ENCODE measurements at places on chromosomes 6 and 20.

DNA sequence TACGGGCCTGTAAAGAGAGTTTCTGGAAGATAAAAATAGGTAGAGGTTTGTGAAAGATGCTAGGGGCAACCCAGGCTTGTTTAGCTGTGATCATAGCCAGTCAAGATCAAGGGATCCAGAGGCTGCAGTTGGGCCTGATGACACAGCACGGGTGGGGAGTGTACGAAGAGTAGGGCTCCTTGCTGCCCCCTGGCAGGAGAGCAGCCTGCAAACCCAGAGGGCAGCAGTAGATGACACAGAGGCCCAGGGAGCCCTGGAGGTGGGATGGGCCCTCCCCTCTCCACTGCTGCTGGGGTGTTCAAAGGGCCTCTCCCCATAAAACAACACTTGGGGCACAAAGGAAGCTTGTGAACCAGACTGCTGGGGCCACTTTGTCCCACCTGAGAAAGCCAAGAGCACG, 47.2 kb downstream of the VEGFA start:
- no peak for DNase-seq

DNA sequence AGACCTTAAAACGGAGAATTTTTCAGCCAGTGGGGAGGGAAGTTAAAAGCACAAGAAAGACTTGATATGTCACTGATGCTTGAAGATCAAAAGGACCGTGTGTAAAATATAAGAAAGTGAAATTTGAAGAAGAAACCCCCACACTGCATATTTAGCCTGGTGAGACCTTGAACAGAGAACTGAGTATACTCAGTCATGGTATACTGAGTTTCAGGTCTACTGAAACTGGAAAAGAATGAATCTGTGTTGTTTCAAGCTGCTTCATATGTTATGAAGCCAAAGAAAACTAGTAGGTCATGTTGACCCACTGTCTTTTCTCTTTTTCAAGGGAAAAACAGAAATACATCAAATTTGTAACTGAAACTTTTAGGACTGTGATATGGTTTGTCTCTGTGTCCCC, 443.8 kb upstream of the GJE1 start:
- no peak for DNase-seq

GRCh38 chr6:33018904-33019303, 9.5 kb upstream of the HLA-DOA start:
- no peak for DNase-seq

DNA sequence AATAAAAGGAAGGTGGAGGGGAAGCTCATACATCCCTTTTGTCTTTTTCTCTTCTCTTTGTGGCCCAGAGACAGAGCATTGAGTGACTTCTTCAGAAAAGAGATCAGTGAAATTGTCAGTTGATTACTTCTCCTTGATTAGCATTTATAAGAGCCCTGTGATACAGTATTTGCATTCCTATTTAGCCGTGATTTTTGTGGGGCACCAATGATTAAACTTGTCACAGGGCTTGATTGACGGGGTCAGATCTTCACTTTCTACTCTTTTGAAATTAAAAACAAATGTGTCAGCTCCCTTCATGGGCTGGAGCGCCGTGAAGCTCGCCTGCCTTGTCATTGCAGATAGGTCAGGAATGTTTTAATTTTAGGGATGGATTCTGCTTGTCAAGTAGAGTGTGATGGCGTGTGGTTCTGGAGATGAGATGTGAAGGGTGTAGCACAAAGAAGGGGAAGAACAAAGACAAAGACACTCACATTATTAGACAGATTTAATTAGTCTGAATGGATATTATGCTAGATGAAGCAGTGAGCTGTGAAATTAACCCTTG, 166.8 kb downstream of the ZNF217 start:
- DNase-seq = no peak

- no peak for DNase-seq
These were observed 98.1 kb upstream of the TNFAIP3 start for GRCh38 chr6:137768935-137769334.

GRCh38 chr20:11132819-11133415, 459.1 kb upstream of the JAG1 start:
- no peak for DNase-seq

GRCh38 chr6:116244284-116244683, 9.6 kb downstream of the TSPYL4 start:
- no peak for DNase-seq

- no peak for DNase-seq
These were observed 124.4 kb upstream of the PRL start for GRCh38 chr6:22421198-22421597.

- no peak for DNase-seq
These were observed 111.2 kb upstream of the SIM1 start for GRCh38 chr6:100575921-100576320.

DNA sequence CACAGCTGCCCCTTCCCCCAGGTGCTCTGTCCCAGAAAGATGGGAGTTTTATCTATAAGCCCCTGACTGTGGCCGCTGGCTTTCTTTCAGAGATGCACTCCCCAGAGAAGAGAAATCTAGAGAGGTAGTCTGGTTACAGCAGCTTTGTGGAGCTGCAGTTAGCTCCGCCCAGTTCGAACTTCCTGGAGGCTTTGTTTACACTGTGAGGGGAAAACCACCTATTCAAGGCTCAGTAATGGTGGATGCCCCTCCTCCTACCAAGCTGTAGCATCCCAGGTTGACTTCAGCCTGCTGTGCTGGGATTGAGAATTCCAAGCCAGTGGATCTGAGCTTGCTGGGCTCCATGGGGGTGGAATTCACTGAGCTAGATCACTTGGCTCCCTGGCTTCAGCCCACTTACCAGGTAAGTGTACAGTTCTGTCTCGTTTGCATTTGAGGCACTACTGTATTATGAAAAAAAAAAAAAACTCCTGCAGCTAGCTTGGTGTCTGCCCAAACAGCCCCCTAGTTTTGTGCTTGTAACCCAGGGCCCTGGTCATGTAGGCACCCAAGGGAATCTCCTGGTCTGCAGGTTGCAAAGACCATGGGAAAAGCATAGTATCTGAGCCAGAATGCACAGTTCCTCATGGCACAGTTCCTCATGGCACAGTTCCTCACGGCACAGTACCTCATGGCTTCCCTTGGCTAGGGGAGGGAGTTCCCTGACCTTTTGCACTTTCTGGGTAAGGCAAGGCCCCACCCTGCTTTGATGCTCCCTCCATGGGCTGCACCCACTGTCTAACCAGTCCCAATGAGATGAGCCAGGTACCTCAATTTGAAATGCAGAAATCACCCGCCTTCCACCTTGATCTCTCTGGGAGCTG, 275.0 kb downstream of the CENPW start:
- no peak for DNase-seq

GRCh38 chr20:60295214-60295613, 337.0 kb downstream of the CDH26 start:
- no peak for DNase-seq

Measured in stimulated activated CD8-positive, alpha-beta memory T cell treated with anti-CD3 and anti-CD28 coated beads, Interleukin-7, amount 100 ng/mL, for 48 hours (primary cell).